T-cell (primary cell): ENCODE measurements at places on chromosomes 5 and 9. TPM values are rescaled to one million over a fixed set of nuclear protein-coding genes. Genes with fewer than 3 reads are reported as not detected.

DNA sequence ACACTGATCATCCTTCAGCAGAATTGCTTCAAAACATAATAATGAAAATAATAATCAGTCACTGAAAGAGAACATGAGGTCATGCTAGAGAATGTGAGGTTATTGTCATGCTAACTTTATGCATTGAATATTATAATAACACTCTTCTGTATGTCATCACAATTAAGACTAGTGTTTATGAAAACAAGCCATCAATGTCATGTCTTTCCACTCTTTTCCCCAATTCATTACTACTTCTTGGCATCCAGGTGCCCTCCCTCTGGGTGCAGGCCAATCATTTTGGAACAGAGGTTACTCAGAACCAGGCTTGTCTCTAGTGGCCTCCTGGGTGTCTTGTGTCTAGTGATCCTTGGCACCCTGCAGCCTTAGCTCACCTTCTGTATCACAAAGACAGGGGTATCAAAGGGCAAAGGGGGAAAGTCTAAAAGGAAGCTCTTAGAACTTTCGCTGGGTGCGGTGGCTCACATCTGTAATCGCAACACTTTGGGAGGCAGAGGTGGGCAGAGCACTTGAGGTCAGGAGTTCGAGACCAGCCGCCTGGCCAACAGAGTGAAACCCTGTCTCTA lies 217.6 kb upstream of the PIK3R1 start:
- no peak for DNase-seq

GRIA1 gene
- not detected for total RNA-seq

MRPL36 gene
- total RNA-seq: 29.8 TPM

GRCh38 chr5:58891971-58892343 lies 309.1 kb downstream of the RAB3C start:
- DNase-seq: no peak

DNA sequence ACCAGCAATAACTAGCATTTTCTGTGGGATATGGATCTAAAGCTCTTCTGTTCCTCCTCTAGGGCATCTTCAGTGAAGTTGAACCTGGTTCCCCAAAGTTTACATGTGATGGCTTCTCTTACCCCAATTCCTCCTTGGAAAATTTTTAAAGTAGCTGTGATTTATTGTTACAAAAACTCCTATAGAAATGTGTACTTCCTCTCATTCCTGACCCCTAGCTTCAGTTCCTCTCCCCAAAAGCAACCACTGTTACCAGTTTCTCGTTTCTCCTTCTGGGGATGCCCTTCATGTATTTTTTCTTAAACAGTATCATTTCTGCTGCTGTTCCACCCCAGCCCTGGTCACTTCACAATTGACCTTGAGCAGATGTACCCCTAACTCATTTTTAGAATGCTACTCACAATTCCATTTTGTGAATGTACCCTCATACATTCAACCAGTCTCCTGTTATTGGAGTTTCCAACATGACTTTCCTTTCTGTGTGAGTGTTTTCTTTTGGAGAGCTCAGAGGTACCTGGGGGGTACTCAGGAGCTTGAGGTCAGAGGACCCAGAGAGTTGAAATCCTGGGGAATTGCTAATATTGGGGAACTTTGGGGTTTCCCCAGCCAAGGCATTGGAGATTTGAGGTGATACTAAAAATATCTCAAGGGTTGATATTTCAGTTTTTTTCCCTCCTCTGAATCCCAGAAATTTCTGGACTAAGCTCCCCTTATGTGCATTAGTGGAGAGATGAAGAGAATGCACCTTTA lies 18.6 kb upstream of the GLRX start:
- DNase-seq: no peak

DNA sequence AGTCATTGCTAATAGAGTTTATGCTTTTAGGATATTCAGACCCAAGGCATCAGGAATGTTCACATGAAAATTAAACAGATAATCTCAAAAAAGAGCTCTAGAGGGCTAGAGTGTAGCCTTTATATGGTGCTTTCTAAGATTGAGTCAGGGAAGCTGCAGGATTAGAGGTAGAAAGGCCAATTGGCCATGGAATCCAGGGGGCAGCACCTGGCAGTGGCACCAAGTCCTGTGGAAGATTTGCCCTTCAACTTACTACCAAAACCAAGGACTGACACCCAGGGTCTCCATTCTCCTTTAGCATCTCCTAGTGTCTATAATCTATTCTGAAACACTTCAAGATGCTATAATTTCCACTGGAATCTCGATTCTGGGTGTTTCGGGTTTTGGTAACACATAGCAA lies 112.4 kb downstream of the ACER2 start:
- DNase-seq: no peak

- DNase-seq: no peak
Measured at GRCh38 chr9:137176302-137177182, 4.7 kb upstream of the TMEM210 start.

DNA sequence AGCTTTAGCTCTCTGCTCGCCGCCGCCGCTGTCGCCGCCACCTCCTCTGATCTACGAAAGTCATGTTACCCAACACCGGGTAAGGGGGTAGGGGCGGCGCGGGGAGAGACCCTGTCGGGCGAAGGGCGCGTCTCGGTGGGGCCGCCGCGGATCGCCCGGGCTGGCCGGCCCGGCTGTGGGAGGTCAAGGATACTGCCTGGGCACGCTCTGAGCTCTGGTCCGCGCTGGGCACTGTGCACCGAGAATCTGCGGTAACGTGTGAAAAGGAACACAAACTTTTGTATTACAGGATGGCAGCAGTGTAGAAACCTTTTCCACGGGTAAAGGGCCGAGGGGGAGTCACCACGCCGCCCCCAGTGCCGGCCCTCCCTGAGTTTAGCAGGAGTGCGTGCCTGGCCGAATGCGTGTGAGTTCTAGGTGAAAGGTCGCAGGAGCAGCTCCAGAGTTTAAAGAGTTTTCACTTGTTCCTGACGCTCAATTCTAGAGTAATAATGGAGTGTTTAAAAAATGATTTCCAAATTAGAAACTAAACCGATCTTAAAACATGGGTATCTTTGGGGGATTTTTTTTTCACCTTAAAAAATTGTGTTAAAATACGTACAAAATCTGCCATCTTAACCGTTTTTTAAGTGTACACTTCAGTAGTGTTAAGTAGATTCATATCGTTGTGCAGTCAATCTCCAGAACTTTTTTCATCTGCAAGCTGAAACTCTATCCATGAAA lies at the start of gene HSDL2:
Gene HSDL2, plus strand, starts transcription at position 7 of the 723 bp plus-strand sequence. Its CDS starts 56 bp downstream, at position 63.
- no peak for DNase-seq

SLC25A2 gene
- total RNA-seq: not detected

DNA sequence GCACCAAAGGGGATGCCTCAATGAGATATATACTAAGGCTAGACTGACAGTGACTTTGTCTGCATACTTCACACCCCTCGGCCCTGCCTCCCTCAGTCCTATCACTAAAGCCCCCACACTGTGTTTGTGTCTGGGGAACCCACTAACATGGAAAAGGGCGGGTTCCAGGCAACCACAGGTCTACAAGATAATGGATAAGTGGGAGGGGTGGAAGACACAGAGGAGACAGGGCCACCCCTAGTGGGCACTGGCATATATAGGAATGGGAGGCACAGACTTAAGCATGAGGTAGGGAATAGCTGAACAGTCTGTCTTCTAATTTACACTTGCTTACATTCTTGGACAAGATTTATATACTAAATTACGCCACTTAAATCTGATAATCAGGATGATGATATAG lies 74.0 kb downstream of the SLIT3 start:
- DNase-seq: no peak

- peak; percentile 2 for DNase-seq
Measured at GRCh38 chr9:79477955-79478771, 93.6 kb upstream of the TLE4 start.

GRCh38 chr5:56003679-56004078 lies 8.9 kb upstream of the IL6ST start:
- no peak for DNase-seq

DNA sequence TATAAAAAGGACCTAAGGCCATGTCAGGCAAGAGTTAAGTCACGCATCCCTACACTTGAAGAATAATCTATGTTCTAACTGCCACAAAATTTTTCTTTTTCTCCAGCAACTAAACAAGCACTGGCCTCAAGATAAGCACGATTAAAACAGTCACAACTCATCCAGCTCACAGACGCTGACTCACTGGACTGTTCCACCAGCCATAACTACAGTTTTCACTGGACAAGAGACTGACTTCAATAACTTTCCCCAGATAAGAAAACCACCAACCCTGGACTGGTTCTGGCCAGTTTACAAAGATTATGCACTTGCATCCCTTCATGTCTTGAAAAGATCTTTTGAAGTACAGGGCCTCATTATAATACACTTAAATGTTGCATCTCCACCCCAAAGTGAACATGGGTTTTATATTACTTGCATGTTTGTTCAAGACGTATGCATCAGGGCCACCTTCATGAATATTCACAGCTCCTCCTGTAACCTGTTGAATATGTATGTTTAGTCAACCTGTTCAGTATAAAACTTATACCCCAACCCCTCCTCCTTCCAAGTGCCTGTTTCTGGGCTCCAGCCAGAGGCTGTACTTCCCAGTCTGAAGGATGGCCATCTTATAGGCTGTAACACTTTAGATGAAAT lies 129.3 kb upstream of the EPB41L4A start:
- no peak for DNase-seq

DNA sequence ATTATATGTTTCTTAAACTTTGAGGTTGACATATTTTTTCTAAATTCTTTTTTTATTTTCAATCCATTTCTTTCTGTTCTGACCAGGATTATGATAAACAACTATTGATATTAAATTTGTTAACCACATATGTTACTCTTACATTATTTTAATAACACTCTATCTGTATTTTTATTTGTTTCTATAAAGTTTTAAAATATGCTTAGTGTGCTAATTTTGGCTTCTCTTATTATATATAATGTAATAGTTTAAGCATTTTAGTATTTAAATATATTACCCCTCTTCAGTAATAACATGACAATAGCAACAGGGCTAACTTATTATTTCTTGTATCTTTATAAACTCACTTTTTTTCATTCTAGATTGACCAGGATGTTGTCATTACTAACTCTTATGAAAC lies 137.8 kb downstream of the NIPBL start:
- DNase-seq: no peak

GRCh38 chr9:4923580-4924544 lies 61.2 kb upstream of the JAK2 start:
- DNase-seq: no peak

DNA sequence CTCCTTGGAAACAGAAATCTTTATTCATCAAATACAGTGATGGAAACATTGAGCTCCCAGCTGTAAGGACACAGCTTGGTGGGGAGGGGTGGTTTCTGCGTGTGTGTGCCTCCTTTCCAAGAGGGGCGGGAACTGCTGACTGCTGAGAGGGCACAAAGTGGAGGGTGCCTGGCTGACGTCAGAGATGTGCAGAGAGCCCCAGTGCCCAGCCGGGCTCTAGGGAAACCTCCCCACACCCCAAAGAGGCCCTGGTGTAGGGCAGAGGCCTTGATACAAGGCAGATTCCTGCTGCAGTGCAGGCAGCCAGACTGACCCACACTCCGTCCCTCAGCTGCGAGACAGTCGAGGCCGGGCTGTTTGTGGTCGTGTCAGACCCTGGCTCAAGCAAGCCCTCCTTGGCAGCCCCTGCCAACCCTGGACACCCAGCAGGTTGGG lies 191.0 kb downstream of the CACNA1B start:
- no peak for DNase-seq

PCDHGC3 gene
- 0.12 TPM for total RNA-seq

DMRTA1 gene
- not detected for total RNA-seq

DNA sequence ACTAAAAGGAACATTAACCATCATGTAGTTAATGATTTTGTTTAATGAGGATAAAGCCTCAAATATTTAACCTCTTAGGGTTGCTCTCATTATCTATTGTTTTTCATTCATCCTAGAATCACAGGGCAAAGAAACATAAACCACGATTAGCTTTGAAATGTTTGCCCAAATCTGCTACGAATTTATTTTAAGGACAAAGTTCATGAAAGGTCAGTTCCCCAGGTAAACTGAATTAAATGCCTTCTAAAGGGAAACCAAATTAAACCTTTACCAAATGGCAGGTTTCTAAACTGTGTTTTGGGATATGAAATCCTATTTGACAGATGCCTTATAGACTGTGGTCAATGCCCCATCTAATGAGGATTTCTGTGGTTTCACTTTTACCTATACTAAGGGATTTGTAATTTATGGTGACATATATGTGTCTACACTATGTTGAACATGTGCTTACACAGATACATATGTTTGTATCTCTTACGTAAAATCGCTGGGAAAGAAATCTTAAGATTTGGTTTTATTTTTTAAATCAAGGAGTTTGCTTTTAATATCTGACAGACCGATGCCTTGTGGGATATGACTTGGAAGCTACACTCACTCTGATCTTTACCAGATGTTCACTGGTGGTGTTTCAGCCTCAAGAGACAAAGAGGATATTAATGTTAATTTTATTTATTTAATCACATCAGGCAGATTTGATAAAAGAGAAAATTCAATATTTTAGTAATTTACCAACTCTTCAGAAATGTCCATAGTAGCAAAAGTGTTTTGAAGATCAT lies 188.4 kb downstream of the GLIS3 start:
- DNase-seq: no peak

DNA sequence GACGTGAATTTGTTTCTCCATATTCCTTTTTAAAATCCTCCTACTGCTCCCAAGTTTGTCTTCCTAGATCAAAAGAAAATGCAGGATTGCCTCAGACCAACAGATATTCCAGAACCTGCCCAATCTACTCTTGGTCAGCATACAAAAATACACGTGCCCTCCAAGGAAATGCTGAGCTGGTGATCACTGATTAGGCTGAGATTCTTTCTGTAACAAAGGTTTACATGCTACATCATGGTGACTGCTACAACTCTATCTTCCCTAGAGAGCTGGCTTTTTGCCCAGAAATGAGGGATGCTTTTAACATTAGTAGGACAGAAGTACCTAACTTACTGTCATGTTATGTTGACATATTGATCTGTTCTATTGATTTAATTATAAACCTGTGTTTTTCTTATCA lies 35.5 kb downstream of the OR2Y1 start:
- no peak for DNase-seq

DNA sequence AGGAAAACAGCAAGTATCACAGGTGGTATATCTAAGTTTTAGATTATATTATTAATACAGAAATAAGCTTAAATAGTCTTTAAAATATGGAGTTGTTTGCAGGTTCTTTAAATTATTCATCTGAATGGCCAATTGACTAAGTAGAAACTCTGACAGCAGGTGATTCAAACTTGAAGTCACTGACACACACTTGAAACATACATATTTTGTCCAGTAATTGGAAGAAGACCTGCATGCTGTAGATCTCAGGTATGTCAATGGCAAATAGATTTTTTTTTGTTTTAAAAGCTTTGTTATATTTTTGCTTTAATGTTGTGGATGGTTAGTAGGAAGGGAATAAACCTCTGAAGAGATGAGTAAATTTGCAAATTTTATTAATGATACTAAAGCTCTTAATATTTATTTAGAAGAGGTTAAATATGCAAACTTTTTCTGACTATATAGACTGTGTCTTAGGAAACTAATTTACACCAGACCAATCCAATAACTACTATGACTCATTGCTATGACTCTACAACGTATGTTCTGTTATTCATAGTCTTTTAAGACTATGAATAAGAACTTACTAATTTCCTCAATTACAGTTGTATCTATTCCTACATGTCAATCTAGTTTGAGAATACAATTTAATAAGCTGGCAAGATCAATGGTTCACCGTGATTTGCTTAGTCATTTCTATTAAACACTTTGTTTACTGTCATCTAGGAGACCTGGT lies 53.9 kb upstream of the RORB start:
- DNase-seq: no peak

GRCh38 chr9:36948051-36948450 lies 86.0 kb downstream of the PAX5 start:
- DNase-seq: no peak

HSD17B3 gene
- 0.88 TPM for total RNA-seq

GRCh38 chr9:133050142-133050541 lies 11.6 kb upstream of the CEL start:
- DNase-seq: no peak

CSF2 gene
- total RNA-seq: not detected

SGCD gene
- total RNA-seq: 0.22 TPM
